ENCODE measurements at places on chromosomes 3 and 15.
A peak's percentile ranks its signal among the peaks of the same experiment; 100 is the strongest.

GRCh38 chr3:132772252-132772651 lies 50.0 kb upstream of the NPHP3 start:
- DNase-seq = no peak

DNA sequence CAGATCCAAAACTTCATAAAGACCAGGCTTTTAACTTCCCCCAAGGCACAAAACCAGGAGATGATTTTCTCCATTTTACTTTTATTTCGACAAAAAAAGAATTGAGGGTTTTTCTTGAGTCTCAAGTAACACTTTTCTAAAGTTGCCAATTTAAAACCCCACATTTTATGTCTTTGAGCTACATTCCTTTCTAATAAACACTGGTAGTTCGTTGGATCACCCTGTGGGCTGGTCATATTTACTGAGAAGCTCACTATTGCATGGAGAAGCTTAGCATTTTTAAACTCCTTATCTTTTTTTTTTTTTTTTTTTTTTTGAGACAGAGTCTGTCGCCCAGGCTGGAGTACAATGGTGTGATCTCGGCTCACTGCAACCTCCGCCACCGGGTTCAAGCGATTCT lies 255.1 kb upstream of the TPM1 start:
- DNase-seq = no peak

GRCh38 chr3:38098376-38098723 lies 38.6 kb downstream of the ACAA1 start:
- DNase-seq = no peak

- no peak for DNase-seq
These were observed 22.3 kb downstream of the RNU5B-1 start for GRCh38 chr15:65326818-65327217.

GRCh38 chr15:45347033-45347432 lies 31.3 kb downstream of the GATM start:
- DNase-seq = no peak

DNA sequence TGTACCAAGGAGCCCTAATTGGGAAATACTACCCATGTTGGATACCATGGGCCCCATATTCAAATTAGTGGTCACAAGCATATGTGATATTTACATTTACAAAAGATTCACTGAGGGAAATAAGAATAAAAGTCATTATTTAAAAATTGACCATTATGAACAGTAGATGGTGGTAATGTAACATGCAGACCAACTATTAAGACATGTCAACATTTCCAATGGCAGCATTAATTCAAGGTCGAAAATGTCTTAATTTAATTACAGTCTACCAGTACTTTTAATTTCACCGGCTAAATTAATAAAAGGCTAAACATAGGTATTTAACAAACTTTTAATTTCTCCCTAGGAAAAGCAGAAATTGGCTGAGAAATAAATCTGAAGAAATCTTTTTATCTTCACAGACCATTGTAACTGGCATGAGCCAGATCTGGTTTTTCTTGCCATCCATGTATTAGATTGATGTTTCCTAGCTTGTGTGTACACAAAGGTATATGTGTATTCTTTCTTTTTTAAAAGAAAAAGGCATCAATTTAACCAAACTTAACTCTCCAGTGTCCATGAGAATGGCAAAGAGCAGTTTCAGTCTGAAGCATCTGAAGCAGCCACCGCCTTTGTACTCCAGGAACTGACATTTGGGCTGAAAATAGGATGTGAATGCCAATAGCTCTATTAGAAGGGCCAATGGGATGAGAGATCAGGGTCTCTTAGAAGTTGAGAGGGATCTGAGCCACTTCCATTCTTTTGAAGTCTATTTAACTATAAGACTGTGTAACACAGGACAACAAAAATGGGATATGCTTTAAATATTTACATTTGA lies 26.6 kb downstream of the NEK11 start:
- no peak for DNase-seq

GRCh38 chr15:33098094-33099058 lies 96.1 kb downstream of the FMN1 start:
- DNase-seq = peak; percentile 77

DNA sequence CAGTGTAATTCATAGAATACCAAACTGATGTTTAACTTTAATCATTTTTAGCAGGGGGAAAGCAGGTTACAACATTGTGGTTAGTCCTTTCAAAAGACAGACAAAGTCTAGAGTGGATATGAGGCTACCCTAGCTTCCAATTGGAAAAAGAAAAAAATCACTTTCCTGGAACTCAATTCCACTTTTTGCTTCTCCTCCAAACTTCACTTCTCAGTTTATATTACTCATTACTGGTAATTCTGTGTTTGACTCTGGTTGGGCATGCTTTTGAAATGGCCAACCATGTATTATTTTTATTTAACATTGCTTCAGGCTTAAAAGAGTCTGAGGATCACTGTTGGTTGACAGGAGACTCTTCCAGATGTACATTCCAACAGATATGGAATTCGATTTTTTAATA lies 84.8 kb downstream of the RAP2B start:
- peak; percentile 70 for DNase-seq

GRCh38 chr3:46485779-46486175 lies 12.0 kb upstream of the RTP3 start:
- DNase-seq = no peak
